ENCODE measurements at places on chromosomes 2 and 18.

GRCh38 chr2:168550670-168551069 is 94.6 kb downstream of the CERS6 start:
- no peak for DNase-seq

- no peak for DNase-seq
Observed at GRCh38 chr2:234626566-234627130, 129.8 kb upstream of the ARL4C start.

- DNase-seq = peak; percentile 89
Observed at GRCh38 chr2:159616286-159616701, at the start of gene BAZ2B. Gene BAZ2B, minus strand, starts transcription at chr2:159616548. Its CDS starts 137,829 bp downstream, at chr2:159478719.

DNA sequence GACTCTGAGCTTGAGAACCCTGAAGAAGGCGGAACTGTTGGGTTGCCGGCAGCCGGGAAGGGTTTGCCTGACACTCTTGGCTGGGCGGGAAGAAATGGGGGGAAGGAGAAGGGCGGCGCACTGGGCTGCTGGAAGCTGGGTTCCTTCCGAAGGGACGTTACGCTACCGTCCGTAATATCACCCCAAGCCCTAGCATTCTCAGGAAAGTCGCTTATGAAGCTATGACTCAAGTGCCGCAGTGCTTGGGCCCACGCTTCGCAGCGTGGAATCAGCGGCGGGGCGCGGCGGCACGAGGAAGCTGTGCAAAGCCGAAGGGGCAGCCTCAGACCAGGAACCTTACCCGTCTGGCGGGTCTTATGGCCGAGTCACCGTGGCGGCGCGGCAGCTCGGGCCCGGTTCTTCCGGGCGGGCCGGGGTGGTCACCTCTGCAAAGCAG is 50.2 kb upstream of the SIGLEC15 start:
- peak; percentile 92 for DNase-seq

GRCh38 chr2:54404270-54404669 is 51.9 kb upstream of the SPTBN1 start:
- peak; percentile 67 for DNase-seq

Measured in choroid plexus epithelial cell (primary cell).